ENCODE measurements at places on chromosomes 16 and 17.
A peak's percentile ranks its signal among the peaks of the same experiment; 100 is the strongest.

- no peak for DNase-seq
These were observed 53.4 kb downstream of the MFSD11 start for GRCh38 chr17:76791053-76791980.

- no peak for DNase-seq
These were observed 543 bp downstream of the TMUB2 start for GRCh38 chr17:44187131-44187899.

- DNase-seq: no peak
These were observed 207.1 kb upstream of the ASIC2 start for GRCh38 chr17:33500151-33500550.

DNA sequence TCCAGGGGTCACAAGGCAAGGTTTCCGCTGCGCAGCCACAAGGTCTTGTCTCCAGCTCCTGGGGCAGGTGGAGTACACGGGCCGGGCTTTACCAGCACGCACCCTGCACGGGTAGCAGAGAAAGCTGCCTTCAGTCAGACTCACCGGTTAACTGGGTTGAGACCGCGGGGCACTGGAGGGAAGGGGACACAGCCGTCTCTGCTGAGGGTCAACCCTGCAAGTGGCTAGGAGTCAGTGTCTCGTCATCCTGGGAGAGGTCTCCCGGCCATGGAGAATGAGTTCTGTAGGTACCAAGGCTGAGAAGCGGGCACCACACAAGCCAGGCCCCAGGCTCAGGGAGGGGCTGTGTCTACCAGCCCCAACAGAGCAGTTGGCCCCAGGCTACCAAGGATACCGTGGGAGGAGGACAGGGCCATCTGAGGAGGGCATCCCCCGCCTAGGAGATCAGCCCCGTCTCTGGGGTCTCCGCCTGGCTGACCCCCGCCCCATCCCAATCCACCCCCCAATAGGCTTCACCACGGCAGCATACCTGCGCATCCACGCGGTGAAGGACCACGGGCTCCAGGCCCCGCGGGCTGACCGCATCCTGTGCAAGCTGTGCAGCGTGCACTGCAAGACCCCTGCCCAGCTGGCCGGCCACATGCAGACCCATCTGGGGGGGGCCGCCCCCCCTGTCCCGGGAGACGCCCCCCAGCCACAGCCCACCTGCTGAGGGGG, 2.8 kb upstream of the PRRT2 start:
- DNase-seq: no peak

DNA sequence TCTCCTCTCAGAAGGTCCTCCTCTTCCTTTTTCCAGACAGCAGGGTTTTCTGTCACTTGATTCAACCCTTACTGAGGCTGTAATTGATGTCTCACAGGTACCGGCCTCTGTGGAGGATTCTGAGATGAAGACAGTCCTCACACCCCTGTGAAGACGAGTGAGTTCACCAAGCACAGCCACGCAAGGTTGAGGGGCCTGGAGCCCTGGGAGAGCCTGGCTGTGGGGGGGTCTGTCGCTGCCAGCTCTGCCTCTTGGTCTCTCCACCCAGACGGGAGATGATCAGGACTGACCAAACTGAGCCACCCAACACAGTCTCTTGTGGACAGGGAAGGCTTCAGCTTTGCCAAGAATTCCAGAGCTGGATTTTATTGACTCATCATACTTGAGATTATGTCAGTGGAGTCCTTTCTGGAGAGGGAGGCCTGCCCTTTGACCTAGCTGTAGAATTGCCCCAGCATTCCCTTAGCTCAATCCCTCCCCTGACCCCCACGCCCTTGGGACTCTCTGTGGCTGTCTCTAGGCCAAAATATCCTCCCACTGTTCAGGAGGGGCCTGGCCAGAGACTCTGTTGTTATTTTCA, 51.1 kb upstream of the CRHR1 start:
- DNase-seq: no peak

- DNase-seq: no peak
These were observed 1125.7 kb upstream of the GOT2 start for GRCh38 chr16:59859676-59860402.

DNA sequence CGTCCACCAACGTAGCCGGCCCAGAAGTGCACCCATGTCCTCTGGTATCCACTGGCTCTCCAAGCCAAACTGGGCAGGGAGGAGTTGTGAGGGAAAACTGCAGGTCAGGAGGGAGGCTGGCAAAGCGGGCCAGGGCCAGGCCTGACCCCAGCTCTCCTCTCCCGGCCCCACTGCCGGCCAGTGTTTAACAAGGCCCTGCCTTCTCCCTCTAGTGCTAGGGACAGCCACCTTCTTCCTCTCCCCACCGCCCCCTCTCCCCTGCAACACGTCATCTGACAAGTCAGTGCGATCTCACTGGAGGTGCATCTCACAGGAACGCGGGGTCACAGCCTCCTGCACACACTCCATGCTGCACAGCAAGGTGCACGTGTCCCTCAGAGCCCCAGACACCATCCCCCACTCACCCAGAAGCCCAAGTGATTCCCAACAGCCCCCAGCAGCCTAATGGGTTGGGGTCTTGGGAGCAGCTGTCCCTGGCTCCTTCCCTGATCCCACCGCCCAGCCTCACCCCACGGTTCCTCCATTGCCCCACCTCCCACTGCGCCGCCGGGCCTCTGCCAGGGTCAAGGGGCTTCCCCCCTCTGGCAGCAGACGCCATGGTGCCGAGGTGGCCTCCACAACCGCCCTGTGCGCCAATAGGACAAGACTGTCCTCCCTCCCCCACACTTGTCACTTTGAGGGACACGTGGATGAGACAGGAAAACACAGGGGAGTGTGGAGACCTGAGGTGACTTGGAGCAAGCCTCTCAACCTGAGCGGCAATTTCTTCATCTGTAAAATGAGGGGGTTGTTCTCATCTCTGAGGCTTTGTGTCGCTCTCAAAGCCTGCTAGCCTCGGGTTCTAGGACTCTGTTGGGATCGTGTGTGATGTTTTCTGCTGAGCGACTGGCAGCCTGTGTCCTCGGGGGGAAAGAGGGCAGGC, 1.1 kb upstream of the ACE start:
- DNase-seq: peak; percentile 26

GRCh38 chr17:42774066-42774745, 957 bp downstream of the VPS25 start:
- no peak for DNase-seq

GRCh38 chr16:31496670-31497069, 11.5 kb downstream of the RUSF1 start:
- no peak for DNase-seq

DNA sequence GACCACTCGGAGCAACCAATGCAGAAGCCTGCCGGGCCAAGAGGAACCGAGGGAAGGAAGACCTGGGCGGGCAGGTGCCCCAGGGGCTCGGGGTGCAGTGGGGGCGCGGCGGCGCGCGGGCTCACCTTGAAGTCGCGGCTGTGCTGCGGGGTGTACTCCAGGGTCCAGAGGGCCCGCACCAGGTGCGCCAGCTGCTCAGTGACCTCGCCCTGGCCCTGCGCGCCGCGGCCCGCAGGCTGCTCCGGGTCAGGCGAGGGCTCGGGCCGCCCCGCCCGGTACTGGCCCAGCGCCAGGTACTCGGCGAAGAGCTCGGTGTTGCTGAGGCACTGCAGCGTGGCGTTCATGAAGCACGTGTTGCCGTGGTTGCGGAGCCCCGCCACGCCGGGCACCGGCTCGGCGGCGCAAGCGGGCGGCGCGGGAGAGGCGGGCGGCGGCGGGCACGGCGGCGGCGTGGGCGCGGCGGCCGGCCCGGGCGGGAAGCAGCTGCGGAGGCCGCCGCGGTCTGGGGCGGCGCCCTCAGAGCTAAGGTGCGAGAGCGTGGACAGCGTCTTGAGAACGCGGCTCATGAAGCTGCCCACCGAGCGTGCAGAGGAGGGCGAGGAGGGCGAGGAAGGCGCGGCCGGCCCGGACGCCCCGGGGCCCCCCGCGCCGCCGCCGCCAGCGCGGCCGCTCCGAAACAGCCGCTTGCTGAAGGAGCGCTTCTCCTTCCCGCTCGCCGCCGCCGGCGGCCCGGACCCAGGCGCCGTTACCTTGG, 562 bp downstream of the USP31 start:
- DNase-seq: peak; percentile 68

DNA sequence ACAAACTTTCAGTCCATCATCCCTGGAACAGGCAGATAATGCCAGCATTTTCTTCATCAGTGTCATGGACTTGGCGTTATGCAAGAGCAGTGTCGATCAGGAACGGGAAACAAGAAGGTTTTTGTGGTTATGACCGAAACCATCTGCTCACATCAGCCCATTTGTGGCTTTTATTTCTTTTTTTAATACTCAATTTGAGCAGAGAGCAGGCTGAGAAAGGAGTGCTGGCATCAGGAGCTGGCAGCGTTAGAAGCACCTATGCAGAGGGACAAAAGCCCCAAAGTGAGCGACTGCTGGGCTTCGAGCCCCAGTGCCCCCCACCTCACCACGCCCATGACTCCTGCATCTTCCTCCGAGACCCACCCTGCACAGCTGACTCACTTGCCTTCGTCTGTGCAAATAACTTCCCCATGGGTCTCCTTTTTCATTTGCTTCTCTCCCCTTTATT, 16.2 kb upstream of the CD300E start:
- DNase-seq: no peak

GRCh38 chr17:75516619-75517296, 430 bp downstream of the TSEN54 start:
- peak; percentile 61 for DNase-seq

- no peak for DNase-seq
These were observed 818 bp downstream of the DNAJC7 start for GRCh38 chr17:42016411-42016831.

- DNase-seq: no peak
These were observed 7.4 kb upstream of the MMP2 start for GRCh38 chr16:55471448-55472097.

DNA sequence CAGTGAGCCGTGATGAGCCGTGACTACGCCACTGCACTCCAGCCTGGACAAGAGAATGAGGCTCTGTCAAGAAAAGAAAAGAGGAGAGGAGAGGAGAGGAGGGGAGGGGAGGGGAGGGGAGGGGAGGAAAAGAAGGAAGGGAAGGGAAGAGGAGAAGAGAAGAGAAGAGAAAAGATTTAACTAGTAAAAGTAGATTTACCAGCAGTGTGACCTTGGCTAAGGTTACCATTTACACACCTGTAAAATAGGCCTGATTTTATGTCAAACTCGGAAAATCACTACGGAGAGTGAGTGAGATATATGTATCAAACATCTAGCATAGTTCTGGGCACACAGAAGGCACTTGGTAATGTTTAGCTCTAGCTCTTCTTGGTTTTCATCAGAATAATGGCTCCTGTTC, 109.2 kb downstream of the LYRM1 start:
- no peak for DNase-seq

GRCh38 chr16:56192635-56192945, 1.3 kb downstream of the GNAO1 start:
- DNase-seq: no peak

DNA sequence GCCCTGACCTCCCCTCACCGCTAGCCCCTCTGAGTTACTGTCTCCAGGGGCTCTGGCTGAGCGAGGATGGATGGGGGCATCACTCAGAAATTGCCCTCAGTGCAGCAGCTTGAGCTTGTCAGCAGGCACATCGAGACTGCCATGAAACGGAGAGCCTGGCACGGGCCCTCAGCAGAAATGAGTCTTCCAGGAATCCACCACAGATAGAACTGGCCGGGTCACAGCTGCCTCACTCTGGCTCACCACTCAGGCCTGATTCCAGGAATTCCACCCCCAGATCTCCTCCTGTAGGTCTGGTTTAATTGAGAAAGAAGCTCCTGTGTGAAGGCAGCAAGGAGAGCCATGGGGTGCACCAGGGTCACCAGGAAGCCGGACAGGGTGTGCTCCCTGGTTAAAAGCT, 85.5 kb downstream of the GSG1L start:
- peak; percentile 68 for DNase-seq

DNA sequence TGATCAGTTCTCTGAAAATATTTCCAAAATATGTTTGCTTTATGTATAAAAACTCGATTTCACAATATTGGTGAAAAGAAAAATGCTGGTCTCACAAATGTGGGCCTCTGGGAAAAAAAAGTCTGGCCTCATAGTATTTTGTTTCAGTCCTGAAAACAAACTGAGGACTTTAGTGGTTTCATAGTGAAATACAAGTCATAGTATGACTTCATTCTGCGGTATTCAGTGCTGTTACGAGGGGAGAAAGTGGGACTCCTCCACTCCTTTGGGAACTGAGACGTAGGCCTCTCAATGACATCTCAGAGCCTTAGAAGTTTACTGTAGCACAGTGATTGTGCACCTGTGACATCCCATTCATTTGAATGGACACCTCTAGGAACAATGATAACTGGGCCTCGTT, 56.0 kb downstream of the CYB561 start:
- DNase-seq: no peak

- peak; percentile 21 for DNase-seq
These were observed 789.9 kb upstream of the KIF2B start for GRCh38 chr17:53032861-53033271.

GRCh38 chr16:1793578-1794220, at the start of gene IGFALS:
TSS of gene IGFALS (minus strand) at chr16:1793705. CDS start at chr16:1793652, 53 bp downstream.
- no peak for DNase-seq

GRCh38 chr17:72702136-72702735, 390.3 kb downstream of the SLC39A11 start:
- no peak for DNase-seq

DNA sequence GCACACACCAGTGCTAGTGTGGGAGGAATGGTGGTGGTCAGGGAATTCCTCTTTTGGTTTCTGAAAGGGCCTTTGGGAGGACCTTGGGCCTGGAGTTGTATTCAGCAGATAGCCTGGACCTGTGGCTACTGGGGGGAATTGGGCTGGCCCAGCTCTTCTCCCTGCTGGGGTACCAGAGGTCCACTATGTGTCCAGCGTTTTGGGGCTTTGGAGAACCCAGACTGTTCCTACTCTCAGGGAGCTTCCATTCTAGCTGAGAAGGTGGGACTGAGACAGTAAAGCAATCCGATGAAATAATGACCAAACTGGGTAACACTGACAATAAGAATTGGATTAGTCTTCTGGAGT, 2.4 kb downstream of the EPN3 start:
- no peak for DNase-seq

GRCh38 chr16:9773289-9773688, 408.9 kb downstream of the GRIN2A start:
- DNase-seq: no peak

DNA sequence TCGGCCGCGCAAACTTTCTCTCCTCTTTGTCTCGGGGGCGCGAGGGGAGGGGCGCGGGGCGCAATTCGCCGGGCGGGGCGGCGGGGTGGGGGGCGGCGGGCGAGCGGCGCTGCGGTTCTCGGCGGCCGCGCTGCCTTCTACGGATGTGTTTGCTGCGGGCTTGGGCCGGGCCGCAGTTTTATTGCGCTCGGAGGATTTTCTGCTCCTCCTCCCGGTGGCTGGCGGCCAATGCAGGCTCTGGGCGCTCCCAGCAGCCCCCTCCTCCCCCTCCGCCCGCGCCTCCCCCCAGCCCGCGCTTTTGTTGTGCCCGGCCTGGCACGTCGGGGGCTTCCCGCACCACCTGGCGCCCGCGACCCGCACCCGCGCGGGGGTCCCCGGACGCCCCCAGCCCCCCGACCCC, at the start of gene TIMP2:
Gene TIMP2 (minus strand): TSS at position 154 of the 400 bp plus-strand sequence. CDS start 299 bp downstream, outside the sequence.
- DNase-seq: peak; percentile 94

GRCh38 chr17:76537288-76537577, 276 bp downstream of the CYGB start:
- DNase-seq: no peak

GRCh38 chr16:90048347-90048722, 28.8 kb downstream of the PRDM7 start:
- DNase-seq: no peak

Data from left hindlimb (tissue), 1 donor.